T-cell (primary cell): ENCODE measurements at places on chromosomes 3 and 15.

- no peak for DNase-seq
These were observed 147.1 kb upstream of the GBE1 start for GRCh38 chr3:81908561-81908960.

- no peak for DNase-seq
These were observed 11.1 kb downstream of the TLE3 start for GRCh38 chr15:70086636-70087035.

GRCh38 chr3:138809500-138810256 is 25.1 kb downstream of the PIK3CB start:
- no peak for DNase-seq

- DNase-seq, result no peak
These were observed 64.5 kb downstream of the LRTM1 start for GRCh38 chr3:54863366-54863765.

DNA sequence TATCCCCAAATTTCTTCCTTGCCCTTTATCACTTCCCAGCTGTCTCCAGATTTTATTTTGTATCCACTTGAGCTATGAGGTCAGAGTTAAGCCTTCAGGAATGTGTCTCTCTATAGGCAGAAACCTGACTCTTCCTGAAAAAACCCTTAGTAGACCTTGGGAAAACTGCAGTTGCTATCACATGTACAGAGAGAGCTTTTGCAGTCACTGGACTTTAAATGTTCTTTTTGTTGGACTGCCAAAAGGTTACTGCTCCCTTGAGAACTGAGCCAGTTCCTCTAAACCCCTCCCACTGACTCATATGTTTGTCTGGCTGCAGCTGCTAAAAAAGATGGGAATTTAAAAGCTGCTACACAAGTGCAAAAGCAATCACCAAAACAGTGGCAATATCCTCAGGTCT is 169.1 kb upstream of the CCDC54 start:
- DNase-seq, result no peak

DNA sequence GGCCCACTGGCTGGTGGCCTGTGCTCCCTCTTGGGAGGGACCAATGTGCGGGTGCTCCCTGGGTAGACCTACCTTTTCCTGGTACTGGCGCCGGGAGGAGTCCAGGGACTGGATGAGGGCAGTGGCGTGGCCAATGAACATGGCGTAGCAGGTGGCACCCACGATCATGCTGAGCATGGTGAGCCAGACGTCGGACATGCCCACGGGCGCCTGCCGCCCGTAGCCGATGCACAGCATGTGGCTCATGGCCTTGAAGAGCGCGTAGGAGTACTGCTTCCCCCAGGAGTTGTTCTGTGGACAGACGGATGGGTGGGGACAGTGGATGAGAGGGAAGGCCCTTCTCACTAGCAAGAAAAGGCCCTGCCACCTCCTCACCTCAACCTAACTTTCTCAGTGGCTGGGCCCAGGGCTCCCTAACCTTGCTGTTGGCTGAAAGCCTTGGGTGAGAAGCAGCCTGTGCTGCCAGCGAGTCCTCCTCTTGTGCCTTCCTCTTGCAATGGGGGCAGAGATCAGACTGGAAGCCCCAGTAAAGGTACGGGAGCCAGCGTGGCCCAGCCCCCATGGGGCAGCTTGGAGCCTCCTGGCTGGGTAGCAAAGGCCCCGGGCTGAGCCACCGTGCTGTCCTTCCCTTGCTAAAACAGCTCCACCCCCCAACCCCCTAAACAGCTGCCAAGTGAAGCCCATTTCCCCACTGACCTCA is 39.1 kb downstream of the HCN4 start:
- DNase-seq, result no peak

- no peak for DNase-seq
These were observed 121.5 kb downstream of the PTPRG start for GRCh38 chr3:61682671-61683548.

DNA sequence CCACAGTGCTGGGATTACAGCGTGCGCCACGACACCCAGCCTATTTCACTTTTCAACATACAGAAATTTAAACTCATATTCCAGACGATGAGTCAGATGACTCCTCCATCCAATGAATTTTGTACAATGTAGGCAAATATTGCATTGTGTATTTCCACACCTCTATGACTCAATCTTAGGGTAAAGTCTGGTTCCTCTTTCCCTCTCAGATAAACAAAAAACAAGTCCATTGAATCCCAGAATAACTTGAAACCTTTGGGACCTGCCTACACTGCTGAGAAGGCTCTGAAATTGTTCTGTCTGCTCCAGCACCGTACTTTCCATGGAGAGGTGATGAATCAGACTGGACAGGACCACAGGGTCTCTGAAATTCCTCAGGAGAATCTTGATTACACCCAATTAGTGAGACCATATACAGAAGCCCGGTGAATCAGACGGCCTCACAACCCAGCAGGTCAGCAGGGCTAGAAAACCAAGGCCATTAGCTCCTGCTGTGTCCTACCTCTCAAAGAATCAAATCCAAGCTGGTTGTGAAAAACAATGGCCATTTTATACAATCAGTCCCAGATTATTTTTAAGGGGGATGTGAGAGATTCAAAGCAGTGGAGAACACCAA is 112.6 kb downstream of the ERC2 start:
- DNase-seq, result no peak

DNA sequence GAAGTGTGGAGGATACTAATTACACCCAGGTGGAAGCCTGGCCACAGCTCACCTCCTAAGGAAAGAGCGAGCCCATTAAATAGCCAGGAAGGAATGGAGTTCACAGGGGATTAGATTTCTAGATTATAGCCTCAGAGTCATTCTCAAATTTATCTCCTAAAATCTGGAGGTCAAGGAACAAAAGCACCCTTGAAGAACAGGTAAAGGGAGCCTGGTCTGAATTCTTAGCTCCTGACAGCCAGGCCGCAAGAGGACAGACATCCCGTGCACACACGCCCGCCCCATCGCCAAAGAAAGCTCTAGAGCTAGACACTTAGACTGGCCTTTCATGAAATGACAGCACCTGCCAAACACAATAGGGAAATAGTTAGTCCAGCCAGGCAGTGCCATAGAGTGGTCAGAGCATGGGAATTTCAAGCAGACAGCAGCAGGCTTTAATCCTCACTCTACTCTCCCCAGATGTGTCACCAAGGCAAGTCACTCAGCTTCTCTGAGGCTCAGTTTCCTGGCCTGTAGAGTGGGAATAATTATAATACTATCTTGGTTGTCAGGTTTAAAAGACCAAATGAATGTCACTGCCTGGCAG is 59.2 kb downstream of the LIPC start:
- no peak for DNase-seq

GRCh38 chr15:89963301-89964231 is 37.6 kb upstream of the ZNF710 start:
- no peak for DNase-seq

DNA sequence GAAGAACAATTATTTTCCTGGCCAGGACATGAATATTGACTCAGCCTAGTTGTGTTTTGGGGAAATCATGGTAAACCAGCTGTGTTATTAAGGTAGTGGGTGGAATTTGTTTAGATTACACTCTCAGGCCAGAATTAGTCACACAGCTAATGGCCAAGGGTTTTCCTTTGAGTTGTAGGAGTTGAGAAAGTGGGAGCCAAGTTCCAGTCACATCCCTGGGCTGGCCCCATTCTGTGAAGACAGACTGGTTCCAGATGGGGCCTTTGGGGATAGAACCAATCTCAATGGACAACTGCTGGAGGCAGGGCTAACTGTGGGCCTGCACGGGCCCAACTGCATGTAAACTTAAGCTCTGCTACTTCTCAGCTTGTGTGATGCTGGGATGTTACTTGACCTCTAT is 1.4 kb upstream of the RASL12 start:
- no peak for DNase-seq

GRCh38 chr3:50264383-50264963 is 4.5 kb upstream of the SEMA3B start:
- no peak for DNase-seq

GRCh38 chr15:99275061-99275460 is 23.8 kb downstream of the LRRC28 start:
- DNase-seq, result no peak

DNA sequence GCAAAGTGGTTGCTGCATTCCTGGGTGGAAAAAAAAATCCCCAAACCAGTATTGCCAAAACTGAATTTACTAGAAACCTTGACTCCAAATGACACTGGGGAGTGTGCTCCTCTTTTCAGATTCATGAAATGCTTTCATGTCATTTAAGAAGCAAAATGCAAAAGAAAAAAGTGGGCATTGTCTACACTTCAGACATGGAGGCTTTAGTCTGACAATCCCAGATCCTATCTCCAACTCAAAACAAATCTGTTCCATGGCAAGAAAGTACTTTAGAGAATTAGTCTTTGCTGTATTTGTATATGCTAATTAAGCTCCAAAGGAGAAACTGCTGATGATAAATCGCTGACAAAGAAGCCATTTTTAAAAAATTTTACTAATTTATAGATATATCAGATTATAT is 366.7 kb downstream of the MAGI1 start:
- DNase-seq, result no peak
